SJSA1 (cell line): ENCODE measurements at places on chromosomes 1 and 21. TPM values are rescaled to one million over a fixed set of nuclear protein-coding genes. Genes with fewer than 3 reads are reported as not detected.

C1QTNF12 gene
- 0.25 and 1.8 TPM in 2 replicates for total RNA-seq

GPR25 gene
- total RNA-seq: not detected in 2 replicates

AMY1A gene
- not detected in 2 replicates for total RNA-seq

CLDN17 gene
- not detected in 2 replicates for total RNA-seq

WNT9A gene
- total RNA-seq: 1.6 and 3.7 TPM in 2 replicates

FCRL6 gene
- not detected in 2 replicates for total RNA-seq

ARPC5 gene
- total RNA-seq: 444 and 568 TPM in 2 replicates

SMCP gene
- not detected in 2 replicates for total RNA-seq

CCDC27 gene
- total RNA-seq: not detected in 2 replicates

CDA gene
- not detected in 2 replicates for total RNA-seq

FCRL4 gene
- total RNA-seq: not detected in 2 replicates

ATP5IF1 gene
- 225 and 252 TPM in 2 replicates for total RNA-seq

DENND2C gene
- 1.5 TPM in 2 replicates for total RNA-seq
